ENCODE measurements at places on chromosomes 11 and 22.

DNA sequence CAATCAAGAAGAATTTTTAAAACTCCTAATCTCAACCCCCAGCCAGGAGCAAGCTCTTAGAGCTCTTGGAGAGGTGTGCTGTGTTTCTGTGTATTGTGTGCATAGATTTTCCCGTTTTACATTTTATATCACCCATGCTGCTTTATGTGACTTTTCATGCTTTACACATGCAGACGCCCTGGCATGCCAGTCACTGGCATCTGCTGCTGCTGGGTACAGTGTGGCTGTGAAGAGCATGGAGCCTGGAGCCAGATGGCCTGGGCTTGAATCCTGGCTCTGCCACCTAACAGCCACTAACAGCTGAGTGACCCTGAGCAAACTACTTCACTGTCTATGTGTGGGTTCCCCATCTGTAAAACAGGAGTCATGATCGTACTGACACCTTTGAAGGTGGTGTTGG is 23.1 kb downstream of the POLR3H start:
- no peak for DNase-seq

- DNase-seq, result no peak
Observed at GRCh38 chr22:23394525-23395326, 185.4 kb downstream of the IGLL1 start.

- peak; percentile 9 for DNase-seq
Observed at GRCh38 chr11:88051396-88051795, 123.8 kb downstream of the RAB38 start.

- DNase-seq, result no peak
Observed at GRCh38 chr11:43278193-43278956, 33.4 kb upstream of the API5 start.

DNA sequence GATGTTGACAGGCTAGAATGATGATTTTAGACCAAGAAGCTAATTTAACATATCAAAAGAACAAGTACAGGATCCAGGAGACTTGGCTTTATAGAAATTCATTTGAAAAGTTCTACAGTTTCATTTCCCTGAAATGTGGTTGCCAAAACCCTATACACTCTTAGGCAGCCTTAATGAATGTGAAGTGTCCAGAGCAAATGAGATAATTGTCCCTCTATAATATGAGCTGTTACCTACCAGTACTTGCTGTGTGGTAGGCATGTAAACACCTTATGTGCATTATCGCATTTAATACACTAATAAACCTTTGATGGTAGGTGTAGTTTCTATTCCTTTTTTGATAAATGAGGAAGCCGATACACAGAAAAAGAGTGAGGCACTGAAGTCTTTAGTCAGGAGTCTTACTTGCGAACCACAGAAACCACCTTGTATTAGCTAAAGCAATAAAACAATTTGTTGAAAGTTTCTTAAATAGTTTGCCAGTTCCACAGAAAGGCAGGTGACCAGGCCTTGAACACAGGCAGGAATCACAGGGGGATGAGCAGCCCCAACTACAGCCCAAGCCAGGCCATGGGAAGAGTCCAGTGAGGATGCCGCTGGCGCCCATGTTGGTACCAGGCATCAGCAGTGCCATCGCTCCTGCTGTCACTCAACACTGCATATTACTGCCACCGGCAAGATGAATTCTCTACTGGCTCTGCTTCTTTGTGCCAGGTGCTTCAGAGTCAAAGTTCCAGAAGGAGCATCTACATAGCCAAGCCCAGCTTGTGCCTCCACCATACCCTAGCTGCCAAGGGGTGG is 81.7 kb downstream of the SWAP70 start:
- no peak for DNase-seq

DNA sequence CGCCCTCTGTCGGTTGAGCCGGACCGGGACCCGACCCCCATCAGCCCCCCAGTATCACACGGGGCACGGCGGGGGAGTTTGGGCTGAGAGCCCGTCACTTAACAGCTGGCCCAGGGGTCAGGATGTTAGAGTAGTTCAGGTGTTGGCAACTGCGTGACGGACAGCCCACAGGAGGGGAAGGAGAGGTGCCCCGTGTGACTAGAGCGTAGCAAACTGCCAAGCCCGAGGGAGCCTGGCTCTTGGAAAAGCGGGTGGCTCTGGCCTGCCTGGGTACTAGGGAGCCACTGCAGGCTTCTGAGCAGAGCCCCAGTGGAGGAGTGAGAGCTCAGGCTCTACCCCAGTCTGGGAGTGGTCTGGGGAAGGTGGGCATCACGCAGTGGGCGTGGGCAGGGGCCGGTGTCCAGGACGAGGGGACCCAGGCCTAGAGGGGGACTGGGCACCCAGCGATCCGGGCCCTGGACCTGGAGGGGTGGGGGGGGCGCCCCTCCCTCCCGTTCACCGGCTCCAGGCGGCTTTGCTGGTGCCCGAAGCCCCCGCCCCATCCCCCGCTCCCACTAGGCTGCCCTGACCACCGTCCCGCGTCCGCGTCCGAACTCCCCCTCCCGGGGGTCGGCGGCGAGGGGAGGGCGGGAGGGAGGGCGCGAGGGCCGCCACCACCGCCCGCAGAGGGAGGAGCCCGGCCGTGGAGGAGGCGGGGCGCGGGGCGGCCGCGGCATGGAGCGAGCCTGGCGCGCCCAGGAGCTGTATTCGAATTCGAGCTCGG is 24.4 kb downstream of the SHANK3 start:
- no peak for DNase-seq

Data from fibroblast of gingiva (primary cell).